Inflammatory macrophage (primary cell): ENCODE measurements at places on chromosomes 5 and 9.

- no peak for DNase-seq
Observed at GRCh38 chr9:14480526-14480925, 166.6 kb upstream of the NFIB start.

DNA sequence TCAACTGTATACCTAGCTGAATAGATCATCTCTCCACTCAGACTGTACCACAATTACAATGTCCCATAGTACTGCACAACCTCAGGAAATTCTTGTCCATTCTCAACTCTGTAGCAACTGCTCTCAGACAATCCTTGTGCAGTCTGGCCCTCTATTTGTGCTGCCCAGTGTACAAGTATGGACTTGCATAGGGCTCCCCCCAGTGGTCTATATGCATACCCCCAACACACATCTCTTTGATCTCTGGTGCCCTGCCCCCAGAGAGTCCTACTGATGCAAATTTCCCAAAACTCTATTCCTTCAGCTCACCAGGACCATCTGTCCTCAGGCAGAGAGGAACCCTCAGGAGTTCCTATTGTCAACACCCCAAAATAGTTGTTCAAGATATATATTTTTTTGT, 205.3 kb downstream of the SLCO4C1 start:
- DNase-seq, result peak; percentile 2

- DNase-seq, result peak; percentile 13
Observed at GRCh38 chr5:91189480-91190313, 193.4 kb downstream of the ARRDC3 start.

DNA sequence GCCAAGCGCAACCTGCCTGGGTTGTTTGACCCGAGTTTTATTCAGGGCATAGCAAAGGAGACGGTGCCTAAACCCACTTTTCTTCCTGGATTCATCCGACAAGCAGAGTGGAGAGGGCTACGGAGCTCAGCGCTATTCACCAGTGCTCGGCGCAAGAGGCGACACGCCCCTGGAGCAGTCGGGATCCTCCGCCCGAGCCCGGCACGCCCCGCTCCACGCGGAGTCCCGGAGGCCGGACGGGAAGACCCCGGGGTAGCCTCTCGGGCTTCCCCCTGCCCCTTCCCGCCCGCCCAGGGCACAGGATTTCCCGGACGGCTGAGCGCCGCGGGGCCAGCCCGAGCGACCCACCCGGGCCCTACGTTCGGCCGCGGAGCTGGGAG, 427 bp downstream of the SERINC5 start:
- peak; percentile 47 for DNase-seq

GRCh38 chr5:72835633-72836032, 19.2 kb downstream of the TNPO1 start:
- no peak for DNase-seq

DNA sequence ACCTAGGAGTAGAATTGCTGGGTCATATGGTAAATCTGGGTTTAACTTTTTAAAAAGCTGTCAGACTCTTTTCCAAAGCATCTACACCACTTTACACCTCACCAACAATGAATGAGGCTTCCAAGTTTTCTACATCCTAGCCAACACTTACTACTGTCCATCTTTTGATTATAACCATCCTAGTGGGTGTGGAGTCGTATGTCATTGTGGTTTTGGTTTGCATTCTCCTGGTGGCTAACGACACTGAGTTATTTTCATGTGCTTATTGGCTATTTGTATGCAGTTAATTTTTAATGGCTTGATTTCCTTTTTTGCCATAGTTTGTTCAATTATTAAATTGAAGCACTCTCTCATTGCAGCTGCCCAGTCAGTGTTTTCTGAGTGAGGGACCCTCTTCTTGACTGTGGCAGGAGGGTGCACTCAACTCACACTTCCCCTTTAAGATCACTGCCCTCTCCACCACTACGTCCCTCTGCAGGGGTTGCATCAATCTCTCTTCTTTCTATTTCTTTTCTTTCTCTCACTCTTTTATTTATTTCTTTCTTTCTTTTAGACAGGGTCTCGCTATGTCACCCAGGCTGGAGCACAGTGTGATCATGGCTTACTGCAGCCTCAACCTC, 182.3 kb downstream of the C9orf152 start:
- no peak for DNase-seq

- DNase-seq, result no peak
Observed at GRCh38 chr5:180109920-180110319, 38.4 kb upstream of the RNF130 start.
